HFFc6 (cell line): ENCODE measurements at places on chromosomes 5 and 9. TPM values are rescaled to one million over a fixed set of nuclear protein-coding genes. Genes with fewer than 3 reads are reported as not detected.
A peak's percentile ranks its signal among the peaks of the same experiment; 100 is the strongest.

The CEL gene
- total RNA-seq: 0.45 to 0.53 TPM (median 0.47 TPM) in 3 replicates

The OR1J2 gene
- total RNA-seq: not detected in 3 replicates

The IL31RA gene
- 0.18 TPM in 1 of 2 replicates, not detected in the other for total RNA-seq

The CCDC112 gene
- 3.7 to 5.8 TPM (median 5.3 TPM) in 3 replicates for total RNA-seq

The CNTNAP3 gene
- total RNA-seq: not detected in 3 replicates

The CYLC2 gene
- total RNA-seq: not detected in 3 replicates

The PGGT1B gene
- 28.2 to 32.6 TPM (median 29.3 TPM) in 3 replicates for total RNA-seq

The UNC13B gene
- total RNA-seq: 17.5 to 20.0 TPM (median 19.3 TPM) in 3 replicates

GRCh38 chr5:154300207-154300883, 109.8 kb downstream of the GALNT10 start:
- H3K27ac ChIP-seq: no peak overlapping the region
- H3K4me1 ChIP-seq: no peaks in the 10 kb centered on the region
- peaks cover 69% of the 10 kb centered on the region for H3K36me3 ChIP-seq
- DNase-seq: no peak
- H3K27me3 ChIP-seq: no peaks in the 10 kb centered on the region

GRCh38 chr9:22244139-22245011, 202.2 kb upstream of the DMRTA1 start:
- H3K27ac ChIP-seq: no peak overlapping the region
- H3K4me3 ChIP-seq: no peak overlapping the region
- no peaks in the 10 kb centered on the region for H3K36me3 ChIP-seq
- H3K27me3 ChIP-seq: peaks cover 9% of the 10 kb centered on the region; the same call in 1 of the 2 replicates
- peak; percentile 39 for DNase-seq

- no peak overlapping the region for H3K4me3 ChIP-seq
- peaks cover 8% of the 10 kb centered on the region; the same call in 1 of the 2 replicates for H3K36me3 ChIP-seq
- no peak for DNase-seq
- peaks cover 25% of the 10 kb centered on the region for H3K27me3 ChIP-seq
- no peak overlapping the region for H3K27ac ChIP-seq
- H3K4me1 ChIP-seq: no peaks in the 10 kb centered on the region
Observed at GRCh38 chr9:33728613-33729012, 66.7 kb upstream of the PRSS3 start.

DNA sequence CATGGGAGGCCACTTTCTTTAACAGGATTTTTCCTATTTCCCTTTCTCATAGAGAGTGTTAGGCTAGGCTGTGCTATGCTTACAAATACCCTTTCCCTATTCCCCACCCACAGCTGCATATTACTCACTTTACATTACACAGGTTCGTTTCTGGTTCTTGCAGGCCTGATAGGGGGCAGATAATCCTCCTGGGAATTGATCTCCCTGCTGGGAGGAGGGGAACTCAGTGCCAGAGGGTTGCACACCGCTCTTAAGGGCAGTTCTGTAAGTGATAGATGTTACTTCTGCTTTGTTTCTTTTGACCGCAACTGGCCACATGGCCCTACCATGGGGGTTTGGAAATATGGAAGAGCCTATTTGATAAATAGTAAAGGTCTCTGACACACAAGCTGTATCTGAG, 54.0 kb upstream of the NTRK2 start:
- no peaks in the 10 kb centered on the region; the same call in 1 of the 2 replicates for H3K27me3 ChIP-seq
- no peak for DNase-seq

DNA sequence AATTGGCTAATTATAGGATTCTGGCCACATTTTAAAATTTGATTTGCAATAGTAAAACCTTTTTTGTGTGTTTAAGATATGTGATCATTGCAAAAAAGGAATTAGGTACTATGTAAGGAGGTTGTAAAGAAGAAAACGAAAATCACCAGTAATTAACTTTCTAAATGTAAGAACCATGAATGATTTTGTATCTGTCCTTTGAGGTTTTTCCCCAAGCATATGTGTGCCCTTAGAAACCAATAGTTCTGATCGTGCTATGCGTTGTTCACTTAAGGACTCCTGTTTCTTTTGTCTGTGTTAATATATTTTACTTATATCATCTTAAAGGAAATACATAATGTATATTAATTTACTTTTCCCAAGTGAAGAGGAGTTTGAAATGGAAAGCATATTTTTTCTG, 410.2 kb downstream of the PSAT1 start:
- no peak for DNase-seq
- peaks cover 43% of the 10 kb centered on the region for H3K36me3 ChIP-seq
- H3K27ac ChIP-seq: peak overlapping the region; percentile 89

- H3K36me3 ChIP-seq: no peaks in the 10 kb centered on the region
- no peak overlapping the region for H3K27ac ChIP-seq
- H3K4me1 ChIP-seq: no peaks in the 10 kb centered on the region
- no peak overlapping the region for H3K4me3 ChIP-seq
- DNase-seq: no peak
Observed at GRCh38 chr9:131051592-131052517, 42.9 kb downstream of the LAMC3 start.

GRCh38 chr9:8534828-8535227, 735.2 kb upstream of the DMAC1 start:
- no peak overlapping the region for H3K27ac ChIP-seq
- H3K4me3 ChIP-seq: no peak overlapping the region
- DNase-seq: no peak
- H3K27me3 ChIP-seq: no peaks in the 10 kb centered on the region

DNA sequence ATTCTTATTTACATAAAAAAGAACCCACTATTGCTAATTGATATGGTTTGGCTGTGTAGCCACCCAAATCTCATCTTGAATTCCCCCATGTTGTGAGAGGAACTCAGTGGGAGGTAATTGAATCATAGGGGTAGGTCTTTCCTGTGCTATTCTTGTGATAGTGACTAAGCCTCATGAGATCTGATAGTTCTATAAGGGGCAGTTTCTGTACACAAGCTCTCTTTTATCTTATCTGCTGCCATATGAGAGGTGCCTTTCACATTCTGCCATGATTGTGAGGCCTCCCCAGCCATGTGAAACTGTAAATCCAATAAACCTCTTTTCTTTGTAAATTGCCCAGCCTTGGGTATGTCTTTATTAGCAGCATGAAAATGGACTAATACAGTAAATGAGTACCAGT, 58.2 kb upstream of the PRR16 start:
- H3K4me3 ChIP-seq: peak overlapping the region; percentile 53
- H3K36me3 ChIP-seq: peaks cover 31% of the 10 kb centered on the region
- peak; percentile 70 for DNase-seq
- peaks cover 34% of the 10 kb centered on the region for H3K4me1 ChIP-seq
- H3K27me3 ChIP-seq: no peaks in the 10 kb centered on the region
- H3K27ac ChIP-seq: peak overlapping the region; percentile 87
